ENCODE measurements at places on chromosomes 4 and X.
A peak's percentile ranks its signal among the peaks of the same experiment; 100 is the strongest.

DNA sequence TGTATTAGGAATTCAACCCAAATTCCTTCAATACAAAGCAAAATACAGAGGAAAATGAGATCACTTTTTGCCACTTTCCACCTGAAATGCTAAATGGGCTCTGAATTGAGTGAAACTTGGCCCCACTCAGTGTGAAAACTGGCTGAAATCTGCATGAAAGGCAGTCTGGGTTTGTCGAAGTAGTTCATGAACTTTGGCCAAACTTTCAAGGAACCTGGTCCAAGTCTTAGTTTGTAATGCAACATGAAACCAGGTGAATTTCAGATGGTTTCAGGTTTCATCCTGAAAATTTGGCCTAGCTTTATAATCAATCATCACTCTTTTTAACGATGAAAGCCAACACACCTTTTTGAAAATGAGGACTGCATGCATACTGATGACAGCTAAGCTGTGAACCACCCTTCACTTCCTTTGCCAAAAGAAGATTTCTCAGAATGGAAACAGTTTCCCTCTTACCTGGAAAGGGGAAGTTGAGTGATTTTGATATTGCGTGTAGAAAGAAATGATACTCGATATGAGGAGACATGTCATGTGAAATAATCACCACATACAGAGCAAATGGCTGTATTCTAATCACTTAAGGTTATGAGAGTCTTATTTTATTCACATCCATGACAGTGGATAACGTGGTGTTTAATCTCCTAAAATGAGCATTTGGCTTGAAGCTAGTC lies 209.9 kb upstream of the ETNPPL start:
- peak; percentile 30 for DNase-seq

GRCh38 chrX:73851014-73852009 lies 288.3 kb downstream of the CHIC1 start:
- peak; percentile 99 for DNase-seq

DNA sequence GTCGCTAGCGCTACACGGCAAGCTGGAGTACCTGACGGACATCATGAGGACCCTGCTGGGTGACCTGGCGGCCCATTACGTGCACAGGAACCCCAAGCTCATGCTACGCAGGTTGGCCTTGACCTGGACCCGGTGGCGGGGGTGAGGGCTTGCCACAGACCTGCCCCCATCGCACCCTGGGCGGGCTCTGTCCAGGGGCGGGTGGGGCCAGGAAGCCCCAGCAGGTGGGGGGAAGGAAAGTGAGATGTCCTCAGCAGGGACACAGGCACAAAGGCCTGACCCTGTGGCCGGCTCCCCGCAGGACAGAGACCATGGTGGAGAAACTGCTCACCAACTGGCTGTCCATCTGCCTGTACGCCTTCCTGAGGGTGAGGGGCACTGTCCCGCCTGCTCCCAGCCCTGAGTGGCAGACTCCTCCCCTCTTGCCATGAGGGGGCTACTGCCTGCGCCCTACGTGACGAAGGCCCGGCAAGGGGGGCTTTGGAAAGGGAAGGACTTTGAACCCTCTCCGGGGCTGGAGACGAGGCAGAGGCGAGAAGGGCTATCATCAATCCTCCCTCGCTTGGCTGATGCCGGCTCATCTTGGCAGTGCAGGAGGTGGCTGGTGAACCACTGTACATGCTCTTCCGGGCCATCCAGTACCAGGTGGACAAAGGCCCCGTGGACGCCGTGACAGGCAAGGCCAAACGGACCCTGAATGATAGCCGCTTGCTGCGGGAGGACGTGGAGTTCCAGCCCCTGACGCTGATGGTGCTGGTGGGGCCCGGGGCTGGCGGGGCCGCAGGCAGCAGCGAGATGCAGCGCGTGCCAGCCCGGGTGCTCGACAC lies 5.3 kb upstream of the SRPK3 start:
- DNase-seq = no peak

GRCh38 chr4:164924670-164925238 lies 47.8 kb downstream of the APELA start:
- no peak for DNase-seq

GRCh38 chr4:163556177-163556576 lies 61.7 kb downstream of the TMA16 start:
- no peak for DNase-seq

- DNase-seq = no peak
Observed at GRCh38 chrX:123504047-123504446, 228.8 kb downstream of the THOC2 start.

GRCh38 chr4:156329779-156330178 lies 376.1 kb upstream of the CTSO start:
- DNase-seq = peak; percentile 8

DNA sequence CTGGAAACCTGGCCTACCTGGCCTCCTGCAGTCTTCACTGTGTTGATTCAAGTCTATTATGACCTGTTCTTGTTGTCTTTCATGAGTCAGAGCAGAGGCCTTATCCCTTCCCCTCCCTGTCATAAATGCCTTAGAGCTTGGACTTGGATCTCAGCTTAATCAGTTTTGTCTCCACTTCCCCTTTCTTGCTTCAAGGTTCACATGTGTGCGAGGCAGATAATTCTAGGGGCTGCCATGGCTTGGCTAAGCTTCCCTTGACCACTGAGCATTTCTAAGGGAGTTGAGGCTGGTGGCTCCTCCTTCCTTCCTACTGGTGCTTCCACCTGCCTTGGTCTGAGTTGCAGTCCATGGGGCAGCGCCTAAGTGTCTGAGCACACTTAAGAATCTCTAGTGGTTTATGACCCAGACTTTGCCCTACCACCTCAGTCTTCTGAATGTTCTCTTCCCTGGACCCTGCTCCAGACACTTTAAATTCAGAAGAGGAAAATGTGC lies 1.7 kb upstream of the HEPH start:
- DNase-seq = no peak

GRCh38 chr4:53346920-53347852 lies 18.7 kb downstream of the SCFD2 start:
- peak; percentile 16 for DNase-seq

- no peak for DNase-seq
Observed at GRCh38 chr4:86901864-86902263, 9.6 kb upstream of the C4orf36 start.

GRCh38 chrX:118502161-118502789 lies 6.7 kb downstream of the DOCK11 start:
- no peak for DNase-seq

DNA sequence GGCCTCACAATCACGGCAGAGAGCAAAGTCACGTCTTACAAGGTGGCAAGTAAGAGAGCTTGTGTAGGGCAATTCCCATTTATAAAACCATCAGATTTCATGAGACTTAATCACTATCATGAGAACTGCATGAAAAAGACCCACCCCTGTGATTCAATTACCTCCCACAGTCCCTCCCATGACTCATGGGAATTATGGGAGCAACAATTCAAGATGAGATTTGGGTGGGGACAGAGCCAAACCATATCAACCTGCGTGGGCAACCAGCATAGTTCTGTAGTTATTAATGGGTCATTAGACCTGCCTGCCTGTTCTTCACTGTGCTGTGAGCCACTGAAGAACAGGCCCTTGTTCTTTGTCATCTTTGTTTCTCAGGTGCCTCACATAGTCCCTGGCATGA lies 593.7 kb upstream of the BOD1L1 start:
- DNase-seq = no peak

DNA sequence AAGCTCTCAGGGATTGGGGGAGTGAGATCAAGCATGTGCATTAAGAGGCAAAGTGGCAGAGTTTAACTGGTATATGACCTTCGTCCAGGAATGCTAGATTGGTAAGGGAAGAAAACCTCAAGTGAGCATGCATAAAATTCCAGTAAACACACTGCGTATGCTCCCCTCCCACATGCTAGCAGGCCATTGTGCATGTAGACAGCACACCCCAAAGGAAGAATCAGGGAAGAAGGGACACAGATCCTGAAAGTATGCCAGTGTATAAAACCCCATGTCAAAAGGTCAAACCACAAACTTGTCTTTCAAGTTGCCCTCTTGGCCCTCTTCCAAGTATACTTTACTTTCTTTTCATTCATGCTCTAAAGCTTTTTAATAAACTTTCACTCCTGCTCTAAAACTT lies 405.2 kb upstream of the CNKSR2 start:
- DNase-seq = no peak

- DNase-seq = no peak
Observed at GRCh38 chr4:182743815-182744214, 173.4 kb downstream of the DCTD start.

GRCh38 chr4:12712648-12713339 lies 771.3 kb downstream of the RAB28 start:
- no peak for DNase-seq

DNA sequence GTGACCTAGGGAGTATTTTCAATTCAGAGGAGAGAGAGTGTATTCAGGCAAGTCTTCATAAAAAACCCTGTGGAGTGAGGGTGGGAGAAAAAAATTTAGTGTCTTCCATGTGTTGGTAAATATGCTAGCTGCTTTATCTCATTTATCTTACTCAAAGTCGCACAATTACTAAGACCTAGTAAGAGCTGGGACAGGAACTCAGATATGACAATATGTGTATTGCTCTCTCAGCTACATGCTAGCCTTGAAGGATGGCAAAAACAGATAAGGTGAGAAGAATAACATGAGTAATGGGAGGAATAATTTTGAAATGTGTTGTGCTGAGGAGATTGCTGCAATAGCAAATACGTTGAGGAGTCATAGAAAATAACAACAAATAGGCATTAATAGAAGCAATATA lies 458.6 kb downstream of the SH2D1A start:
- no peak for DNase-seq

DNA sequence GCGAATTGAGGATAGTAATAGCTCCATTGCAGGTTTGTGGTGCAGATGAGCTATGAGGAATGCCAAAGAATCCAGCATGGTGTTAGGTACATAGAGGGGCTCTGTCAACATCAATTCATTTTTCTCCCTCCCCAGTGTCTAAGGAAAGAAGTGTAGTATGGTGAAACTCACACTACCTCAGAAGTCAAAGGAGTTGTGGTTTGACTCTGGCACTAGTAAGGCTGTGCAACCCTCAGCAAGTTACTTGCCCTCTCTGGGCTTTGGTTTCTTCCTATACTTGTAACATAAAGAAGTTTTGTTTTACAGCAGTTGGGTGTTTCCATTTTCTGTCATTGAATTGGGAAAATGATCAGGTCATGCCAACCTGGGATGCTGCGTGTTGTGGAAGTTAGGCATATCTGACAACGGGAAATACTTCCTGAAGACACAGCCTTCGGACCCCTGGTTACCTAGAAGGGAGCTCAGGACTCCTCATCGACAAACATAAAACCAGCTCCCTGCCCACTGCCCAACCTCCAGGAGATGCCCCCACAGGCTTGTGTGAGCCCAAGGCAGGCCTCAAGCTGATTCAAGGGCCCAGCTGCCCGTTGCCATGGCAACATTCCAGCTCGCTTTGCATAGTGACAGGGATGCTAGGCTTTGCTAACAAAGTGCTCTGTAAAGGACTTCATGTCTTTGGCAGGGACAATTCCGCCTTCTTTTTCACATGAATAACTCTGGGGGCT lies 71.4 kb downstream of the RTL5 start:
- DNase-seq = peak; percentile 63

- no peak for DNase-seq
Observed at GRCh38 chr4:61921920-61922319, 721.8 kb downstream of the ADGRL3 start.

DNA sequence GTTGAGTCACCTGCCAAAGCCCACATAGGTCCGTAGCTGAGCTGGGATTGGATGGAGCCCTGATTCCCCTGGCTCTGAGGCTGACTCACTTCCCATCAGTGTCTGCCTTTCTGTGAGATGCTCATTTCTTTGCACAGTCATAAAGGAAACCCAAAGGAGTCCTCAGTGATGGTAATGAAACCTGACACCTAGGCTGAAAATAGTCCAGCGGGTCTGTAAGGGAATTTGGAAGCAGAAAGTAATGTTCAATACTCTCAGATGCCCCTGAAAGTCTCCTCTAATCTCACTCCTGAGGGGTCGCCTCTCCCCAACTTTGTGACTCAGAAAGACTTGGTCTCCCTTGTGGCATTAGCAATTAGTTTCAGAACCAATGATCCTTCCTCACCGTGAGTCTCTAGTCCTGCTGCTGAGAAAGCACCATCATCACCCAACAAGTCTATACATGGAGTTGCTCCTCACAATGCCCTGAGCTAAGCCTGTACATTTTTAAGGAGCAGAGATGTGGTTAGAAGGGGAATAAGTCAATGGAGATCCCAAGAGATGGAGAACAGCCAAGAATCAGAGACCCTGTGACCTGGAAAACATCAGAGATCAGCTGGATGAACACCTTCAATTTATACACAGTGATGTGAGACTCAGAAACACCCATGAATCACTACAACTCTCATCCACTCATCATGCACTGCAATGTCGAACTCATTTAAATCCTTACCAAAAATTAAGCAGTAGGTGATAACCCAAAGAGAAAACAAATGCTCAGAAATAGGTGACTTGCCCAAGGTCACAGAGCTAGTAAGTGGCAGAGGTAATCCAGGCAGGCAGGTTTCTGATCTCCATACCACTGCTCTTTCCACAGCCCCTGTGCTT lies 219.0 kb upstream of the CPEB2 start:
- DNase-seq = peak; percentile 2

DNA sequence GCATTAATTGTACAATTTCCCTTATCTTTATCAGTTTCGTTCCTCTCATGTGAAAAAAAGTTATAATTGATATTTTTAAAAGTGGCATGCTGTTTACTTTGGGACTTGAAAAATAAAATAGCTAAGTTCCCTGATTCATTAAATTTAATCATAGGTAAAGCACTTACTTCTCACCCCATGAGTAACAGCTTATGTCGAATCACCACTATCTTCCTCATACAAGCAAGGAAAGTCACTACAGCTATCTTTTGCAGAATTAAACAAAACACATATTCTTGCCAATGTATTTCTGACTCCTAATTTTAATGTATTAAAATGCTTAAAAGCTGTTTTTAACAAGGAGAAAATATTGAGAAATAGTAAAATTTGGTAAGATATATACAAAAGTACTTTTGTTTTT lies 832.4 kb upstream of the PCDH10 start:
- DNase-seq = no peak

DNA sequence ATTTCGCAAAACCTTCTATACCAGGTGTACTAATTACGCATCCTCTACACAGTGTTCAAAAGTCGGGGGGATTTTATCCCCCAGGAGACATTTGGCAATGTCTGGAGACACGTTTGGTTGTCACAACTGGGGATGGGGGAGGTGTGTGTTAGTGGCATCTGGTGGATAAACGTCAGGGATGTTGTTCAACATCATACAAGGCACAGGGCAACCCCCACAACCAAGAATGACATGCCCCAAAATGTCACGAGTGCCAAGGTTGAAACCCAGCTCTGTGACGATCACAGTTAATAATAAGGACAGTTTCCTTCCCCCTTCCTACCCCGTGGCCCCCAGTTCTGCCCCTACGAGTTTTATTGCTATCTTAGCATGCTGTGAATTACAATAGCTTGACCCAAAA lies 15.9 kb upstream of the SEL1L3 start:
- DNase-seq = no peak

DNA sequence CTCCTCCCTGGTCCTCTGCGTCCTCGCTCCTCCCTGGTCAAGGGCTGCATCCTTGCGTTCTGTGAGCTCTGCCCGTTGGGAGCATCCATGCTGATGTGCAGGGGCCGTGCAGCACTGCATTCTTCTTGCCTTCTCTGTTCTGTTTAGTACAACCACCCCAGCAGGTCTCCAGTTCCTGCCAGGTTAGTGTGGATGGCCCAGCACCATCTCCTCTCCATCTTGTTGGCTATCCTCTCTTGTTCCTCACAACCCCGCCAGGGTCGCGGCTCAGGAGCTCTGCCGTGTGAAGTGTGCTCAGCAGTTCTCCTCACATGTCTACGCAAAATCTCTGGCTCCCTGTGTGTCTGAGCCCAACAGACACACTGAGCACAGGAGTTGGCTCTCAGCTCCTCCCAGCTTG lies 10.4 kb upstream of the MAEA start:
- no peak for DNase-seq
